ENCODE measurements at places on chromosomes 5 and 9.

GRCh38 chr5:103013933-103014552, 105.9 kb downstream of the GIN1 start:
- peak; percentile 46 for DNase-seq

DNA sequence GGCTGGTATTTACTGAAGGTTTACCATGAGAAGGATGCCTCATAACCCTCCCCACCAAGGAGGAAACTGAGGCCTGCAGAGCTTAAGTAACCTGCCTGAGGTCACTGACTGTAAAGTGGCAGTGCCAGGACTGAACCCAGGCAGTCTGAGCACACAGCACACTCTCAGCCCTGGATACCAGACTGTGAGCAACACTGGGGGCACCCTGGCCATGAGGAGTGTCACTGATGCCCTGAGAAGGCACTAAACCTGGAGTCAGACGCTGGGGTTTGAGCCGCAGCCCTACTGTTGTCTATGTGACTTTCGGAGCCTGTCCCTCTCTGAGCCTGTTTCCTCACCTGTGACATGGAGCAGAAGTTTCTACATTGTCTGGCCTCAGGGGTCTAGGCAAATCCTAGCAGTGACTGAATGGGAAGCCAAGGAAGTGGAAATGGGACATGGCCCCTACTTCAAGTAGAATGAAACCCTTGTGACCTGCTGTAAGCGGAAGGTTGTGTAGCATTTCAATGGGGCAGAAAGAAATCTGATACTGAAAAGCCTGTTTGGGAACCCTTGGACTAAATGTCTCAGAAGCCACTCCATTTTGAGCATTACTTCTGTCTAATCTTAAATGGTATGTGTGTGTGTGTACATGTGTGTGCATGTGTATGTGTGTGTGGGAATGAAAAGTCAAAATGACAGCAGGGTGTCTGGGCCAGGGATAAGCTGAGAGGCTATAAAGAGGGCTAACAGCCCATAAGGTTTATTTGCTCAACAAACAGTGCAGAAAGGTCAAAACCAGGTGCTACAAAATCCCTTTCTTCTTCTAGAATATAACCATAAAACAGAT, 36.0 kb downstream of the B4GALT1 start:
- DNase-seq, result no peak

- DNase-seq, result no peak
Observed at GRCh38 chr5:89981878-89982773, 427.4 kb downstream of the CETN3 start.

DNA sequence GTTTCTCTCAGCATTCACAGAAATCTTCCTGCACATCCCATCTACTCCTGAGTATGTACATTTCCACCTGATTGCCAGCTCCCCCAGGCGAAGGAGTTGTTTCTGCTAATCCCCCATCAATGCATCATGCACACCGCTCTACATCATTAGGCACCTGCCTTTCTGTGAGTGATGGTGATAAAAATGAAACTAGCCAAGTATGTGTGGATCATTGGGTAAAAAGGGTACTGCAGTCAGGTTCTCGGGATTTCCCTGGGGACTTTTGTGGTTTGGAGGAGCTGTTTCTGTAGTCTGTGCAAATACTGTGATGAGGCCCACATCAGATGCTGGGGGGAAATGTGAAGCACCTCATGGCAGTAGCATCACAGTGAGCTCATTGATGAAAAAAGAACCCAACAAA, 30.4 kb downstream of the CAMK4 start:
- DNase-seq, result no peak

GRCh38 chr5:100273846-100274580, 261.2 kb upstream of the FAM174A start:
- no peak for DNase-seq

DNA sequence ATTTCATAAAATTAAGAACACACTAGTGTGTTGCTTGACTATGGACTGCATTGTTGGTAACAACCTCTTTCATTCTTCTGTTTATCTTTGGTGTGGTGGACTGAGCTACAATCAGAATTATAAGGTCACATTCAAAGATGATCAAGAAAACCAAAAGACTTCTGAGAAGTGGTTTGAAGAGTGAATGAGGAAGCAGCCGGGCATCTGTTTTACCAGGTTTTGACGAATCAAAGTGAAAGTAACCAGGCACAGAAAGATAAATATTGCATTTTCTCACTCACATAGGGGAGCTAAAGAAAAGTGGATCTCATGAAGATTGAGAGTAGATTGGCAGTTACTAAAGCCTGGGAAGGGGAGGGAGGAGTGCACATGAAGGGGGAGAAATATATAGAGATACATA, 589.1 kb downstream of the ZNF608 start:
- peak; percentile 59 for DNase-seq

- no peak for DNase-seq
Observed at GRCh38 chr5:90056911-90057705, 352.4 kb downstream of the CETN3 start.

DNA sequence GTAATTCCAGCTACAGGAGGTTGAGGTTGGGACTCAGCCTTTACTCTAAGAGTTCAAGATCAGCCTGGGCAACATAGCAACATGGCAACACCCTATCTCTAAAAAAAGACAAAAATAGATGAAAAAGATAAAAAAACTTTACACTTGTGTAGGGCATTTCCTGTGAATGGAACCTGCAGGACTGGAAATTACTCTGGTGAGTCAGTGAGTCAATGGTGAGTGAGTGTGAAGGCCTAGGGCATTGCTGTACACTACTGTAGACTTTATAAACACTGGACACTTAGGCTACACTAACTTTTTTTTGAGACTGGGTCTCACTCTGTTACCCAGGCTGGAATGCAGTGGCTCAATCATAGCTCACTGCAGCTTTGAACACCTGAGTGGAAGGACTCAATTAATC, 19.5 kb upstream of the ARSI start:
- DNase-seq, result no peak

DNA sequence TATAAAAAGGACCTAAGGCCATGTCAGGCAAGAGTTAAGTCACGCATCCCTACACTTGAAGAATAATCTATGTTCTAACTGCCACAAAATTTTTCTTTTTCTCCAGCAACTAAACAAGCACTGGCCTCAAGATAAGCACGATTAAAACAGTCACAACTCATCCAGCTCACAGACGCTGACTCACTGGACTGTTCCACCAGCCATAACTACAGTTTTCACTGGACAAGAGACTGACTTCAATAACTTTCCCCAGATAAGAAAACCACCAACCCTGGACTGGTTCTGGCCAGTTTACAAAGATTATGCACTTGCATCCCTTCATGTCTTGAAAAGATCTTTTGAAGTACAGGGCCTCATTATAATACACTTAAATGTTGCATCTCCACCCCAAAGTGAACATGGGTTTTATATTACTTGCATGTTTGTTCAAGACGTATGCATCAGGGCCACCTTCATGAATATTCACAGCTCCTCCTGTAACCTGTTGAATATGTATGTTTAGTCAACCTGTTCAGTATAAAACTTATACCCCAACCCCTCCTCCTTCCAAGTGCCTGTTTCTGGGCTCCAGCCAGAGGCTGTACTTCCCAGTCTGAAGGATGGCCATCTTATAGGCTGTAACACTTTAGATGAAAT, 129.3 kb upstream of the EPB41L4A start:
- DNase-seq, result no peak

- no peak for DNase-seq
Observed at GRCh38 chr5:113202746-113203716, 226.4 kb downstream of the DCP2 start.

DNA sequence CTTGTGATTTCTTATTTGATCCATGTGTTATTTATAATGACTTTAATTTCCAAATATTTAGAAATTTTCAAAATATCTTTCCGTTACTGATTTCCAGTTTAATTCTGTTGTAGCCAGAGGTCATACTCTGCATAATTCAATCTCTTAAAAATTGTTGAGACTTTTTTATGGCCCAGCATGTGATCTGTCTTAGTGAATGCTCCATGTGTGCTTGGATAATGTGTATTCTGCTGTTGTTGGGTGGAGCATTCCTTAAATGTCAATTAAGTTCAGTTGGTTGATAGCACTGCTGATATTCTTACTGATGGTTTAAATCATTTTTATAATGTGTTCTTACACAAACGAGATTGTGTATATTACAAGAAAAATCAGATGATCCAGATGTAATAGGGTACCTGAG, 180.8 kb downstream of the RGS3 start:
- no peak for DNase-seq

GRCh38 chr9:93452710-93453046, 703 bp downstream of the FAM120AOS start:
- no peak for DNase-seq

DNA sequence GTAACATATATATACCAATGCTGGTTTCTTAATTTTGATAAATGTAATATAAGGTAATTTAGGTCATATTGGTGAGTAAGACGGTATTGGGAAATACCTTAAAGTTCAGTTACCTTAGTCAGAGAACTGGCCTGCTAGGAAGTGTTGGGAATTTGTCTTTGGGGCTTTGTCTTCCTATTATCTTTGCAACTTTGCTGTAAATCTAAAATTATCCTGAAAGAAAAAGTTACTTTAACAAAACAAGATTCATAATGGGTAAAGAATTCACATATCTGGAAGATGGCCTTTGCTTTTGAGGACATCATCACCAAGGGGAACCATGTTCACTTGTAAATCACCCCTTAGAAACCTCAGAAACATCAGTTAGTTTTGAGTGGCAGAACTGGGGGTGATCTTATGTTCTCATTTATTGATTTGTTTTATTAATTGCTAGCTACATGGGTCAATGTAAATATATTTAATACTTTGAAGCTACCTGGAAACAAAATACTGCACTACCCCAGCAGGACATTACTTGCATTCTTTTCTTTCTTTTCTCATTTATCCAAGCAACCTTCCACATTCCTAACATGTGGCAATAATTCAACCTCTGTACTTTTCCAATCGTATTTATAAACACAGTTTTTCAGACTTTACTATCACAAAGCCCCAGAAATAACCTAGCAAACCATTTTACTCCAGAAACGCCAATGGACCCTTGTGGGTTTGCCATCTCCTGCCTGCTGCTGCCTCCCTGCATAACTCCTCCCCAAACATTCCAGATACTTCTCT, 41.4 kb downstream of the GLIS3 start:
- DNase-seq, result no peak

GRCh38 chr5:110013017-110013416, 323.3 kb downstream of the MAN2A1 start:
- no peak for DNase-seq

- no peak for DNase-seq
Observed at GRCh38 chr9:7780261-7780988, 19.2 kb downstream of the DMAC1 start.

GRCh38 chr9:75185585-75186170, 97.4 kb downstream of the OSTF1 start:
- peak; percentile 26 for DNase-seq

DNA sequence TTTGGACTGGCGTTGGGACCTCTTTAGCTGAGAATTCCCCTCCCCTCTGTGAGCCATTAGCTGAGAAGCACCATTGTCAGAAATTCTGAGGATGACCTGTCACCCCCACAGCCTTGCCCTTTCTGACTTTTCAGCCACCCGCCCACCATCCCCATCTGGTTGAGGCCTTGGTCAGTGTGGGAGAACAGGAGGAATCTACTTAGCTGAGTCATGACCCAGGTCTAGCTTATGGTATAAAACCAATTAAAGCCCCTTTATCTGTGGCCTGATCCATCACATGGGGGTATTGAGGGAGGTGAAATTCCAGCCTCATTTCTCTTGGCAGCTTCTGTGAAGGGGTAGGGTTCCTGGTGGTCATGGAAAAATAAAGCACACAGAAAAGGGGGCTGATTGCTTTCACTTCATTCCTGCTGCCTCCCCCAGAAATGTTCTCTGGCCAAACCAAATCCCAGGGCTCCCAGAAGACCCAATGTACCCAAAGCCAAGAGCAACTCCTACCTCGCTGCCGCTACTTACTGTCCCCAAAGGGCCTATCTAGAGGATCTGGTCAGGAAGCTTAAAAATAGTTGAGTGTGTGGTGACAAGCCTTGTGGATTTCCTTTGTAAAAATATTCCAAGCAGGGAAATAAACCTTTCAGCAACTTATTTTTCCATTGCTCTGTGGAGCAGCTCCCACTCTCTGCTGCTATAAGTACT, 174.8 kb upstream of the TNC start:
- DNase-seq, result no peak

DNA sequence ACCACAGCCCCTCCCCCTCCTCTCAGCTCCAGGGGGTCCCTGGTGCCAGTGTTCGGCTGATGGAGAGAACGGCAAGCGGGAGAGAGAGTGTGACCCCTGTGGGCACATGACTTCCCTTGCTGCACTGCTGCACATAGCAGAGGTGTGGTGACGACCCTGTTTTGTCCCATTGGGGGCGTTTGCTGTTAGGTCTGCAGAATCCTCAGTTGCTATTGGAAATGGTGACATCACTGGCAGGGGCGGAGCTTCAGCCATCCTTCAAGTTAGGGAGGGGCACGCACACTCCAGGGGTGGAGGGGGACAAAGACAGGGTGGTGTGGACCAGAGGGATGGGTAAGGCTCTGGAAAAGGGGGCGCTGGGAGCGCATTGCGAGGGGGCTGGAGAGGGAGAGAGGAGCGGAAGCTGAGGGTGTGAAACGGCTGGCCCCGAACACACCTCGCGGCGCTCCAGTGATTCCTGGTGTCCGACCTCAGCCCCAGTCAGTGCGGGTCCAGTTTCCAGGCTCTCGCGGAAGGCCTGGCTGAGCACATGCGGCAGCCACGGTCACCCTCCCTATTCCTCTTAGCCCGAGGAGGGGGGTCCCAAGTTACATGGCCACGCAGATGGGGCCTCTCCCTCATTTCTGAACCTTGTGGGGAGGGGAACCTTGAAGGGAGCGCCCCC, 764 bp upstream of the GRIN1 start:
- no peak for DNase-seq

DNA sequence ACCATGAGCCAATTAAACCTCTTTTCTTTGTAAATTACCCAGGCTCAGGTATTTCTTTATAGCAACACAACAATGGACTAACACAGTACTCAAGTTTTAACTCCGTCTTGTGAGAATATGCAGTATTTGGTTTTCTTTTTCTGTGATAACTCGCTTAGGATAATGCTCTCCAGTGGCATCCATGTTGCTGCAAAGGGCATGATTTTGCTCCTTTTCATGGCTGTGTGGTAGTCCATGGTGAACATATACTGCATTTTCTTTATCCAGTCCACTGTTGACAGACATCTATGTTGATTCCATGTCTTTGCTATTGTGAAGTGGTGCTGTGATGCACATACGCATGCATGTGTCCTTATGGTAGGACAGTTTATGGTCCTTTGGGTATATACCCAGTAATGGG, 10.9 kb downstream of the VPS13A start:
- no peak for DNase-seq

GRCh38 chr5:27241564-27242257, 203.3 kb upstream of the CDH9 start:
- peak; percentile 98 for DNase-seq

DNA sequence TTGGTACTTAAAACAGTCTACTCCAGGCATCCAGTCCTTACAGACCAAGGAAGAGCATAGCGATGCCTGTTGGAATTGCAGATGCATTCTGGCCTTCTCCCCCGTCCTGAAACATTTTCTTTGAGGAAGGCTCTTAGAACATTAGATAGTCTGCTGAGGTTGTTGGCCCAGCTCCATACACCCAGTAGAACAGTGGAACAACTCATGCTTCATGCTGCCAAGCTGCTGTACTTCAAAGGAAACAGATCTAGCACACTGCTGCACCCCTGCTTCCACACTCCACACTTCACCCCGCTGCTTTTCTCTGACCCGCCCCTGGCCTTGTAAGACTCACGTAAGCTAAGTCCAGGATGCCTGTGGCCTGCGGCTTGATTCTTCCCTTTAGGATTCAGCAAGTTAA, 33.4 kb upstream of the NCS1 start:
- no peak for DNase-seq
